Endothelial cell (in vitro differentiated cells): ENCODE measurements at places on chromosomes 2 and 18.

GRCh38 chr18:43049021-43049420 lies 66.5 kb downstream of the RIT2 start:
- H3K27ac ChIP-seq = no peak overlapping the region
- H3K36me3 ChIP-seq = no peaks in the 10 kb centered on the region
- no peaks in the 10 kb centered on the region for H3K4me1 ChIP-seq

DNA sequence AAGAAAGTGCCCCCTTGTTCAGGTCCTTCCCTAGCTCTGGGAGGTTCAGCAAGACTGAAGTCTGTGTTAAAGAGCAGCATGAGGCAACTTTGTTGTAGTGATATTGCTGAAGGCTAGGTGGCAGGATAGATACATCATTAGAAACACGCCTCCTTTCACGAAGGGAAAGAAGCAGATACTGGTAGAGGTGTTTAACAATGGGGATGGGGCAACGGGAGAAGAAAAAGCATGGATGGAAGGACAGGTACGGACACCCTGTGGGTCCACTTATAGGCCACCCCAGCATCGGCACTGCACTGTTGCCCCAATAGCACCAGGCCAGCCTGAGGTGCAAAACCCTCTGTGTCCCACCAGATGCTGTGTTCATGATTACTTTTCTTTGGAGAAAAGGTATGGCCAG lies 3.5 kb upstream of the IGFBP5 start:
- H3K27ac ChIP-seq = no peak overlapping the region
- no peak overlapping the region for H3K4me3 ChIP-seq
- H3K36me3 ChIP-seq = no peaks in the 10 kb centered on the region

DNA sequence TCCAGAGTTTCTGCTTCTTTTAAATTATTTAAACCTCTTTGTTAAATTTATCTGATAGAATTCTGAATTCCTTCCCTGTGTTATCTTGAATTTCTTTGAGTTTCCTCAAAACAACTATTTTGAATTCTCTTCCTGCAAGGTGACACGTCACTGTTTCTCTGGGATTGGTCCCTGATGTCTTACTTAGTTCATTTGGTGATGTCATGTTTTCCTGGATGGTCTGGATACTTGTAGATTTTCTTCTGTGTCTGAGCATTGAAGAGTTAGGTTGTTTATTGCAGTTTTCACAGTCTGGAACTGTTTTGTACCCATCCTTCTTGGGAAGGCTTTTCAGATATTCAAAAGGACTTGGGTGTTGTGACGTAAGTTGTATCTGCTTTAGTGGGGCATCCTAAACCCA lies 172.3 kb upstream of the KCNJ3 start:
- H3K4me1 ChIP-seq = no peaks in the 10 kb centered on the region
- H3K4me3 ChIP-seq = no peak overlapping the region
- H3K36me3 ChIP-seq = no peaks in the 10 kb centered on the region
- H3K27ac ChIP-seq = no peak overlapping the region
- DNase-seq = no peak

- no peak overlapping the region for H3K27ac ChIP-seq
- DNase-seq = no peak
- no peak overlapping the region for H3K4me3 ChIP-seq
- H3K27me3 ChIP-seq = peaks cover 5% of the 10 kb centered on the region
These were observed 26.5 kb downstream of the ACVR1 start for GRCh38 chr2:157849591-157849990.

DNA sequence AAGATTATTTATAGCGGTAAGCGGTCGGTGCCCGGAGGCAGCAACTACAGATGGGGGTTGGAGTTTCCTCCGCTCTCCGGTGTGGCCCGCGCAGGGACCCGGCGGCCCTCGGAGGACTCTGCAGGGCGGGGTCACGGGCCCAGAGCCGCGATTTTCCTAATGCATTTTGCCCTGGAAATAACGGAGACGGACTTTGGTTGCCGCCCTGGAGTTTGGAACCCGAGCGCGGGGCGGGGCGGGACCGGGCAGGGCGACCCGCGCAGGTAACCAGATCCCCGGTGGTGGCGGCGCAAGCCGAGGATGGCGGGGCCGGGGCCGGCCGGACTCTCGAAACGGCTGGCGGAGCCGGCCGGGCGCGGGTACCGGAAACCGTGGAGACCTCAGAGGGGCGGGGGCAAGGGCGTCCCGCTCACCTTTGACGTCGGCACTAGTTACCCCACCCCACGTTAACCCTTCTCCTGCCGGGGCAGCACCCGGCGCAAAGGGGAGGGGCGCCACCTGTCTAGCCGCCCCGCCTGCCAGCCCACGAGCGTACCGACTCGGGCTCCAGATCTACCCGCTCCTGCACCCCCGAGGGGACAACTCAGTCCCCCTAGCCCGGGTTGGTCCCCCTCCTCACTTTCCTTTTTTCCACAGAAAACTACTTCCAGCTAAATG lies 2.9 kb downstream of the CYP26B1 start:
- H3K4me1 ChIP-seq = peaks cover 32% of the 10 kb centered on the region
- peaks cover 3% of the 10 kb centered on the region for H3K36me3 ChIP-seq
- peaks cover 43% of the 10 kb centered on the region for H3K27me3 ChIP-seq
- H3K27ac ChIP-seq = no peak overlapping the region
- no peak for DNase-seq

- no peaks in the 10 kb centered on the region for H3K36me3 ChIP-seq
- H3K27ac ChIP-seq = no peak overlapping the region
- H3K27me3 ChIP-seq = peaks cover 33% of the 10 kb centered on the region
- DNase-seq = no peak
- H3K4me1 ChIP-seq = no peaks in the 10 kb centered on the region
- H3K4me3 ChIP-seq = no peak overlapping the region
These were observed 9.8 kb downstream of the FEV start for GRCh38 chr2:218975060-218975777.

DNA sequence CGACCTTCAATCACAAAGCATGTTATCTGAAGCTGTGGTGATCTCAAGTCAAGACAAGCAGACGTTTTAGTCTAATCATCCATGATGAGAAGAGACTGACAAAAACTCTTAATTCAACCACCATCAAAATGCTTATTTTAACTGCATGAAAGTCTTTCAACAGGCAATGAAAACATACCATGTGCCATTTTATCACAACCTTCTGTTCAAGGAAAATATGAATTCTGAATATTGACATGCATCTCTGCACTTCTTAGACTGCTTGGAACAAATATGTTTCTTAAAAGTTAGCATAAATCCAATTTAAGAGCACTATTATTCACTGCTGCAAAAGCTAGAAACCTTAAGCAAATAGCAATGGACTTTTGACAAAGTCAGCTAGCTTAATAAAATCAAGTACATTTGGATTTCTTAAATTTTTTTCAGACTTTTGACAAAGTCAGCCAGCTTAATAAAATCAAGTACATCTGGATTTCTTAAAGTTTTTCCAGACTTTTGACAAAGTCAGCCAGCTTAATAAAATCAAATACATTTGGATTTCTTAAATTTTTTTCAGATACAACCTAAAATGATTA lies 70.9 kb downstream of the OLA1 start:
- no peaks in the 10 kb centered on the region for H3K27me3 ChIP-seq
- H3K4me3 ChIP-seq = no peak overlapping the region
- no peak overlapping the region for H3K27ac ChIP-seq
- peaks cover 7% of the 10 kb centered on the region for H3K36me3 ChIP-seq

- H3K36me3 ChIP-seq = peaks cover 8% of the 10 kb centered on the region
- no peak for DNase-seq
These were observed 356.6 kb upstream of the SALL3 start for GRCh38 chr18:78622907-78623541.

GRCh38 chr18:76350134-76351025 lies 144.7 kb downstream of the ZNF516 start:
- peaks cover 11% of the 10 kb centered on the region for H3K36me3 ChIP-seq
- peaks cover 10% of the 10 kb centered on the region for H3K27me3 ChIP-seq
- no peak for DNase-seq
- H3K27ac ChIP-seq = no peak overlapping the region

DNA sequence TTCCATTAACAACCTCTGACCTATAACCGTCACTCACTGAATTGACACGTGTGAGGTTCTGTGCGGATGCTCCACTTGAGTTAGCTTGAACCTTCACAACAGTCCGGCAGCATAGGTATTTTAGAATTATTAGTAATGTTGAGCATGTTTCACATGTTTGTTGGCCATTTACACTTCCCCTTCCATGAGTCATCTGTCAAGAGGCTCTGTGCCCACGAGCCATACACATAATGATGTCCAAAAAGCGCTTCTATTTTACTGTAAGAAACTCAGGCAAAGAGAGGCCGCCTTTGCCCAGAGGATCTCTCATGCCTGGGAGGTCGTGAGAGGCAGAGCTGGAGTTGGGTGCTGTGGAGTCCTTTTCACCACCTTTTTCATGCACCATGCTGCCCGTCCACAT lies 28.9 kb upstream of the TMEM214 start:
- H3K4me3 ChIP-seq = no peak overlapping the region
- no peak overlapping the region for H3K27ac ChIP-seq
- no peak for DNase-seq

DNA sequence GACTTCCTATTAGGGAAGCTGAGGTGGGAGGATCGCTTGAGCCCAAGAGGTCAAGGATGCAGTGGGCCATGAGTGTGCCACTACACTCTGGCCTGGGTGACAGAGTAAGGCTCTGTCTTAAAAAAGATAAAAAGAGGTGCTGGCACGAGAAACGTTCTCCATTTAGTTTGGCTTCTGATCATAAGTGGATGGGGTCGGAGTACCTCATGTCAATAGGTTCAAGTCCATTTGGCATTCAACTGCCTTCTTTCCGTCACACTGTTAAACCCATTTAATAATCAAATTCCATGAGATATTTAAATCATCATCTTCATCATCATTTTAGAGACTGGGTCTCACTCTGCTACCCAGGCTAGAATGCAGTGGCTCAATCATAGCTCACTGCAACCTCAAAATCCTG lies 9.2 kb downstream of the COX7A2L start:
- no peaks in the 10 kb centered on the region for H3K27me3 ChIP-seq
- H3K4me1 ChIP-seq = no peaks in the 10 kb centered on the region
- H3K27ac ChIP-seq = no peak overlapping the region
- peaks cover 13% of the 10 kb centered on the region for H3K36me3 ChIP-seq

DNA sequence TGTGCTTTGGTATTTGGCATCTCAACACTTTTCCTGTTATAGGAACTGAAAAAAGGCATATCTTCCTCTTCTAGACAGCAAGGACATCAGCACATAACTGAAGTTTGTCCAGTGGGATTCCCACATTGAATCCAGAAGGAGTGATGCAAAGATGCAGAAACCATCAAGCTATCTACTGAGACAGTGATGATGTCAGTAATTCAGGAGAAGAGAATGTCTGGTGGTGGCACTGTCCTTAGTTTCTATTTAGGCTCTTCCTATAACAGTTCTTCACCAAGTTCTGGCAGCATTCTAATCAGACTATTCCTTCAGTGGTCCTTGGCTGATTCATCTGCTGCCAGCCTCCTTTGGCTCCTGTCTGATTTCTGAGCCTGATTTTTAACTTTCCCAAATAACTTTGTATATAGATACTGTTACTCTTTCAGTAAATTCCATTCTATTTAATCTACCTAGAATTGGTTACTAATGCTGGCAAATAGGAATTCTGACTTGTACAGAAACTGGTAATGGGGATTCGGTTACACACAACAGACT lies 56.6 kb upstream of the AGPS start:
- DNase-seq = no peak
- peaks cover 1% of the 10 kb centered on the region for H3K27me3 ChIP-seq
- no peak overlapping the region for H3K4me3 ChIP-seq
- H3K36me3 ChIP-seq = no peaks in the 10 kb centered on the region

DNA sequence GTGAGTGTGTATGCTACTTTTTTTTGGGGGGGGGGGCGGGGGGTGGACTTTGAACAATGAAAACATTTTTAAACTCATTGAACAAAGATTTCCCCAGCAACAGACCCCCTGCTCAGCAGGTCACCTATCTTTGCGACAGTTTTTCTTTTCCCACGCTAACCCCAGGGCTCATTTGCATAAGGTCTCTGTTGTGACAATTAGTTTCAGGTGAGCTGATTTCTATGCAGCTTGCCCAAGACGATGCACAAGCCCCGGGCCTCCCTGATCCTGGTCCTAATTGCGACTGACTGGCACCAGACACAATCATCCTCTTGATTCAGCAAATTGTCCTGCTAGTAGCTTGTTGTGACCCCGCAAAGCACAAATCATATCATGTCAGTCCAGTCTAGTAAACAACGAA lies 40.3 kb downstream of the ZEB2 start:
- no peaks in the 10 kb centered on the region for H3K27me3 ChIP-seq
- peaks cover 27% of the 10 kb centered on the region for H3K4me1 ChIP-seq
- no peak overlapping the region for H3K4me3 ChIP-seq
- peaks cover 6% of the 10 kb centered on the region for H3K36me3 ChIP-seq

- H3K27me3 ChIP-seq = peaks cover 1% of the 10 kb centered on the region
- H3K36me3 ChIP-seq = no peaks in the 10 kb centered on the region
These were observed 31.7 kb upstream of the RAB1A start for GRCh38 chr2:65161551-65162100.

GRCh38 chr2:222606306-222606705 lies 49.6 kb downstream of the FARSB start:
- no peaks in the 10 kb centered on the region for H3K4me1 ChIP-seq
- no peak for DNase-seq
- no peak overlapping the region for H3K4me3 ChIP-seq

DNA sequence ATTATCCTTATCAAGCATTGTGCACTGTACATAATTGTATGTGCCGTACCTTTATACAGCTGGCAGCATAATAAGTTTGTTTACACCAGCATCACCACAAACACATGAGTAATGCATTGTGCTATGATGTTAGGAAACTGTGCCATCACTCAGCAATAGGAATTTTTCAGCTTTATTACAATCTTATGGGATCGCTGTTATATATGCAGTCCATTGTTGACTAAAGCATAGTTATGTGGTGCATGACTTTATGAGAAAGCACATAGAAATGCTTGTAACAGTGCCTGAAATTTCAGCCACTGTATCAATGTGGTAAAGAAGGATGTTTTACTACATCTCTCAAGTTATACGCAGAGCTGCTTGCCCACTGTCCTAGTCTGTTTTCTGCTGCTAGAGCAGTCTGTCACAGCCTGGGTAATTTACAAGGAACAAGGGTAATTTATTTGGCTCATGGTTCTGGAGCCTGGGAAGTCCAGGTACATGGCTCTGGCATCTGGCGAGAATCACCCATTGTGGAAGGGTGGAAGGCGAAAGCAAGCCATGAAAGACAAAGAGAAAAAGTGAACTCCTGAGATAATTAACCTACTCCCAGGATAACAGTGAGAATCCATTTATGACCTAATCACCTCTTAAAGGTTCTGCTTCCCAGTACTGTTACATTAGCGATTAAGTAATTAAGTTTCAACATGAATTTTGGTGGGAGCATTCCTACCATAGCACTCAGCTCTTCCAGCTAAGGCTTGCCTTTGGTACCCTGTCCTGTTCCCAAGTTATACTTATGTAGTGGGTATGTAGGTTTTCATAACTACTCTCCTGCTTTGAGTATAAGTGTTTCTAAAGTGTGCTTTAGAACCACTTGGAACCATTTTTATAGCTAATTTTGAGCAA lies 4.6 kb downstream of the MAP3K20 start:
- H3K27ac ChIP-seq = no peak overlapping the region
- H3K36me3 ChIP-seq = no peaks in the 10 kb centered on the region
- H3K4me1 ChIP-seq = peaks cover 8% of the 10 kb centered on the region
- DNase-seq = no peak
- no peak overlapping the region for H3K4me3 ChIP-seq
- peaks cover 4% of the 10 kb centered on the region for H3K27me3 ChIP-seq
